ENCODE measurements at places on chromosomes 4 and X.

DNA sequence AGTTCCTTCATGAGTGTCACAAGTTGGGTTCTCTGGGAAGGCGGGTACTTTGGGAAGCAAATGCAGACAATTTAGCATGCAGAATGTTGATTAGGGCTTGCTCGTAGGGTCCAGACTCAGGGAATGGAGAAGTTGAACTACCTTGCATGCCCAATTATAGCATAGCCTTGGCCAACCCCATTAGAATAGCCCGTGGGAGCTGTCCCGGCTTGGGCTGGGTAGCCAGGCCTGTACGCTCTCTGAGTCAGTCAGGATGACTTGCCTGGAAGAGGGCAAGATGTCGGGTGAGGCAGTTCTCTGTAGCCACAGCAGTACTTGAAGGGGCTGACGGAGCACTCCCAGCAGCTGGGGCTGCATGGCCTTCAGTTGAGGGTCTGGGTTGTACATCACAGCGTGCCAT lies 19.5 kb downstream of the KIAA0232 start:
- DNase-seq, result no peak

- DNase-seq, result no peak
Observed at GRCh38 chrX:41808047-41808446, 84.1 kb downstream of the GPR82 start.

DNA sequence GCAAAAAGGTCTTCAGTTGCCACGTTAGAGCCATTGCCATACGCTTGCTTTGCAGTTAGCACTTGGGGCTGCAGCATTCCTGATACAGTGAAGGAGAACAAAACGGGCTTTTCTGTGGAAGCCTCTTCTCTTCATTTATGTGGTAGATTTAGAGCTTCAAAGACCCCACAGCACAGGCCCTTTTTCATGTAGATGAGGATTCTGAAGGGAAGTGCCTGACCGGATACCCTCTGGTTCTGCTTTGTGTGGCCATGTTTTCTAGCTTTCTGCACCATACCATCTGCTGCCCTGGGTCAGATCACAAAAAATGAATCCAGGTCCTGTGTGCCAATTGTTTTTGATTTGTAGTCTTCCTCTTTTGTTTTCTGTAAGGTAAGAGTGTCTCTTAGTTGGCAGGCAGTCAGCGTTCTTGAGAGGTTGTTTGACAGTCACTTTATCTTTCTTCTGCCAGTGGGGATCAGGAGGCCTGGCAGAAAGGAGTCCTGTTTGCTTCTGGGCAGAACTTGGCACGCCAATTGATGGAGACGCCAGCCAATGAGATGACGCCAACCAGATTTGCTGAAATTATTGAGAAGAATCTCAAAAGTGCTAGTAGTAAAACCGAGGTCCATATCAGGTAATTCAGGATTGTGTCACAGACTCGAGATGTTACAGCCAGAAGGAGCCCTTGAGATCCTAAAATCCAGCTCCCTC lies 7.7 kb downstream of the LAP3 start:
- no peak for DNase-seq

GRCh38 chrX:22220941-22221340 lies 51.8 kb upstream of the CBLL2 start:
- DNase-seq, result no peak

DNA sequence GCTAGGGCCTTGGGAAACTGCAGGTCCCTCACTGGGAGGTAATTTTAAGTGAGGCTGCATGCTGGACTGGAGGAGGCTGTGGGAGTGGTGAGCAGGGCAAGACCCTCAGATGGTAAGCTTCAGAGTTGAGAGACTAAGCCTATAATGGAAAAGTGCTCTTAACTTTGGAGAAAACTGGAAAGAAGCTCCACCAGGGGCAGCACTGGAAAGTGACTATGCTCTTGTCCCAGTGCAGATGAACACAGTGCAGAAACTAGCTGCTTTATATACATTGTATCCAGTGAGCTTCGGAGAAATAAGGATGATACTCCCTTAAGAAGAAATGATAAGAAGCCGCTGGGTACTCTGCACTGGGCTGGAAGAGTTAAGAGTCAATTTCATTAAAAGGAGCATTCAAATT lies 3.2 kb upstream of the MAGEB2 start:
- no peak for DNase-seq

DNA sequence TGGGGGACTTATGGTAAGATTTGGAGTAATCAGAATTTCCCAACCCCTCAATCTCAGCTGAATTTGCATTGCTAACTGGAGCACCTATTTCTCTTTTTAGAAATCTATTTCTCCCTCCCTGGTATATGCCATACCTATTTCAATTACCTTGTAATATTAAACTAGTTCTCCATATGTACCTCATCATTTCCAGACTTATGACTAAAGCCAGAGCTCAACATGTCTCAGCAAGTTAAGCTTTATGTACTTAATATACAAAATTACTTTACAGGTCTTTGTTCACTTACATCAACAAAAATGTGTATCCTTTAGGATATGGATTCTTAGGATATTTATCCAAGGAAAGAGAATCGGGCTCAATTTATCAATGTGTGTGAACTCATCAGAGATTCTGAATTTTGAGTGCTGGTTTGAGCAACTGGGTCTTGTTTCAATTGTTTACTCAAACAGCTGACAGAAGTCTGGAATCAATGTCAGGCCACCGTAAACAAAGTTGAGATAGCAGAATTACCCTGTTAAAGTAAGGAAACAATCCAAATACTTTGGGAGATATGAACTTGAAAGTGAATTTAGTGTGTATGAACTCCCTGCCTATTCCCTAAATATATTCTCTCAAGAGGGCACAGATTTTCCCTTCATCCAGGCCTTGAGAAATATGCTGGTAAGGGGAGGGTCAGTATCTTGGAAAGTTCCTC lies 199.6 kb downstream of the VEGFC start:
- no peak for DNase-seq

- DNase-seq, result no peak
Observed at GRCh38 chrX:38699121-38699520, 102.1 kb upstream of the MID1IP1 start.

GRCh38 chrX:100975212-100975611 lies 5.7 kb downstream of the ARL13A start:
- DNase-seq, result no peak

DNA sequence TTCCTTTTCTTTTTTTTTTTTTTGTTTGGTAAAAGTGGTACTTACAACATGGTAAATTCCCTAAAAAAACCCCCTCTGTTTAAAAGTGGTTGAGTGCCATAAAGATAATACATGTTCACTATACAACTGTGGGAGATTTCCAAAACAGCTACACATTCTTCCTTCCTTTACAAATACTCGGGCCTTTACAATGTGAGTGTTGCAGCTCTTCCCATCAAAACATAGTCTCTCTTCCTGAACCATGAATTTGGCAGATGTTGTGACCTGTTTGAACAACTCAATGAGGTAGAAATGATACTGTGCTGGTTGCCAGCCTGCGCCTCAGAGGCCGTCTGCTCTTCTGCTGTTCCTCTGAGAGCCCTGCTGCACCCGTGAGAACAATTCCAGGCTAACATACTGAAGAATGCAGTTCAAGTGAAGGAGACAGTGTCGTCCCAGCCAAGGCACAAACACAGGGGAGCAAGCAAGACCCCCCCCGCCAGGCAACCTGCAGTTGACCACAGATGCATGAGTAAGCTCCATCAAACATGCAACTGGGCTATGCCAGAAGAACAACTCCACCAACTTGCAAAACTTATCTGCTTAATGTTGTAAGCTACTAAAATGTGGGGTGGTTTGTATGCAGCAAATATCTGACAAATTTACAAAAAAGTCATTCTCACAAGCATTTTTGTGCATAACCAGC lies 645.0 kb downstream of the PCDH7 start:
- DNase-seq, result no peak

GRCh38 chr4:83378419-83378818 lies 43.8 kb upstream of the HPSE start:
- DNase-seq, result peak; percentile 31

- DNase-seq, result no peak
Observed at GRCh38 chr4:102281171-102281839, 64.0 kb downstream of the SLC39A8 start.

GRCh38 chr4:174537634-174538033 lies 15.3 kb upstream of the HPGD start:
- DNase-seq, result no peak

- DNase-seq, result no peak
Observed at GRCh38 chr4:7185487-7186030, 6.8 kb upstream of the SORCS2 start.

DNA sequence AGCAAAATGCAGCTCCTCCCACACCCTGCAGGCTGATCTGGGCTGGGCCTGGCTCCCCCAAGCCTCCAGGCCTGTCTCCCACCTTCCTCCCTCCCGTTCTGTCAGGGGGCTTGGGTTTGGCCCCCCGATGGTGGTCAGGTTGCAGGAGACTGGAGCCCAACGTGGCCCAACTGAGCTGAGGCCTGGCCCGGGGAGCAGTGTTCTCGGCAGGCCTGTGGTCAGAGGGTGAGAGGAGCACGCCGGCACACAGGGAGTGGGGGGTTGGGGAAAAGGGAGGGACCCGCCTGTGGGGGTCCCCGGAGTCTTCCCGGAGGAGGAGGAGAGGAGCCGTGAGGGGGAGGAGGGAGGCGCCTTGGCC lies 43.2 kb upstream of the NKX1-1 start:
- no peak for DNase-seq

DNA sequence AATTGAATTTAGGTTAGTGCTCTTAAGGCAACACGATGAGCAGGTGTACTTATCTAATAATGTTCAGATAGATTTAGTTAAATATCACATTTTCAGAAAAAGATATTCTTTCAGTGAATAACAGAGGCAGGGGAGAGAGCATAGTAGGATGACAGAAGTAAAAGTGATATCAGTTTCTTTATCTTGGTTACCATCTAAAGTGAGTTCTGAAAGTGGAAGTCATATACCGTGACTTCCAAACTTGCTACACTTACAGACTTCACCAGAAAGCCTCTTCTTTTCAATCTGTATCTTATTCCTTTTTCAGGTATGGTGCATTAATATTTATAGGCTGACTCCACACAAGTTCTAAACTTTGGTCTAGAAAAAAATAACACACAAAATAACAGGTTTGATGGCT lies 124.9 kb downstream of the POU4F2 start:
- DNase-seq, result no peak

GRCh38 chrX:152735101-152735500 lies 1.5 kb downstream of the MAGEA12 start:
- DNase-seq, result no peak

- DNase-seq, result no peak
Observed at GRCh38 chrX:153870791-153871360, 15.1 kb downstream of the L1CAM start.

- DNase-seq, result no peak
Observed at GRCh38 chr4:181766061-181766548, 477.1 kb upstream of the TENM3 start.

GRCh38 chrX:67585401-67585800 lies 41.6 kb downstream of the AR start:
- no peak for DNase-seq

DNA sequence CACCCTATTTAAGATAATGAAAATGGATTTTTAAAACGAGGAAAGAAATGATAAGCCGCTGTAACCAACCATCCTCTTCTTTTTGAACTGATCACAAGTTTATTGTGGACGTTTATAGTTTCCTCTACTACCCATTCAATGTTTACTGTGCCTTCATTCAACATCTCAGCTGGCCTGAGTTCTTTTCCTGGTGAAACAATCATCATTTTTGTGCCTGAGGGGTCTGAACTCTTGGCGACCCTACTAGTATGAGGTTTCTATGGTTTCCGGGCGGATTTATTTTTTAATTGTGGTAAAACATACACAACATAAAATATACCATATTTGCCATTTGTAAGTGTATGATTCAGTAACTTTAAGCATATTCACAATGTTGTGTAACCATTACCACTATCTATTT lies 100.7 kb downstream of the SPRY1 start:
- no peak for DNase-seq

- DNase-seq, result peak; percentile 7
Observed at GRCh38 chr4:93764639-93765246, 63.8 kb upstream of the ATOH1 start.

GRCh38 chr4:8582941-8583654 lies 2.9 kb downstream of the GPR78 start:
- DNase-seq, result no peak

DNA sequence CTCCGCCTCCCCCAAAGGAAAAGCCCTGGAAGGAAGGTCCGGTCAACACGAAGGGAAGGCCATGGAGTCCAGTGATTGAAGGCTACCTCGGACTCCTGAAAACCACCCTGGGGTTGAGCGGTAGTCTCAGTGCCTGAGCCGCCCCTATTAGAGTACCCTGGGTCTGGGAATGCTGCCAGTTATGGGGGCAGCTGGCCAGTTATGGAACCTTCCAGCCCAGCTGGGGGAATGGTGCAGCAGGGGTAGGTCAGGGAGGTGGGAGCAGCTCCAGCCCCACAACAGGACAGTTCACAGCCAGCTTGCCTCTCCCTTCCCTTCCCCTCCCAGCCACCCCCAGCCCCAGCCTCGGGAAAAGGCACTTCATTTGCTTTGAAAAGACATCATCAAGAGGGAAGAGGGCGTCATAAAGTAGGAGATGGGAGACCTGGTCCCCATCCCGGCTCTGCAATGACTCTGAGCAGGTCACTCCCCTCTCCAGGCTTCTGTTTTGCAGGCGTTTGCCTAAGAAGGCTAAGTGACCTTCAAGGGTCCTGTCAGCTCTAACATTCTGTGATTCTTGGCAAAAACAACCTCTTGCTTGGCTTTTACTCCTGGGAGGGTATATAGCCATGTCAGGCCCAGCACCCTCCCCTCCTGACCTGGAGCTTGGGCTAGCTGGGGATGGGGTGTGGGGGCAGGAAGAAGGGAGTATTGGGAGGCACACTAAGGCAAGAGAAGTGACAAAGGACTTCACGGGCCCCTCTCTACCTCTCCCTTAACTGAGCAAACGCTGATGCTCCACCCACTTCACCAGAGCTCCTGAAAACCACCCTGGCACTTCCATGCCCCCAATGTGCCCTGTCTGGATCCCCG lies 8.0 kb downstream of the APLN start:
- DNase-seq, result no peak

DNA sequence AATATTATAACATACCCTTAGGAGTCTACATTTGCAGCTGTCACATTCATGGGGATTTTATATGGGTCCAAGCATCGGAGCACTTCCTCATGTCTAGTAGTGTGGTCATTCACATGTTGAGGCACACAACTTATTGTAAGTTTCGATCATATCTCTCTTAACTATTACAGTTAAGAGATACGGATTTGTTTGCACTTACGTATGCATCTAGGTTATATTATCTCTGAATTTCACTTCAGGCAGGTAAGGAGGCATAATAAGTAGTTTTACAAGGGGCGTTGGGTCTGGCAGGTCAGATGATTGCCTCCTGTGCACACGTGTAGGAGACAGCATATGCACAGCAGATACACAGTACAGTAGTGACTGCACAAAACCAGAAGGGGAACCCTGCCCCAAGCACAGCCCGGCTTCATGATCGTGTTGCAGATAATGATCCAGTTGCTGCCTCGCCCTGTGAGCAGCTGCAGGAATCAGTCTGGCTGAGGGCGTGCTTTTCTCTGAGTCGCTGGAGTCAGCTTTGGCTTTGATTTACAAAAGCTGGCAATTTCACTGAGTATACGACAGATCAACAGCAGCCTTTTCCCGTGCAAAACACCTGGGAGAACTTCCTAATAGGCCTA lies 302.9 kb upstream of the GATB start:
- DNase-seq, result peak; percentile 59

All from CD4-positive, alpha-beta T cell treated with Interleukin-4 for 1 hour (primary cell).